ENCODE measurements at places on chromosomes 2 and 18. TPM values are rescaled to one million over a fixed set of nuclear protein-coding genes. Genes with fewer than 3 reads are reported as not detected.

DNA sequence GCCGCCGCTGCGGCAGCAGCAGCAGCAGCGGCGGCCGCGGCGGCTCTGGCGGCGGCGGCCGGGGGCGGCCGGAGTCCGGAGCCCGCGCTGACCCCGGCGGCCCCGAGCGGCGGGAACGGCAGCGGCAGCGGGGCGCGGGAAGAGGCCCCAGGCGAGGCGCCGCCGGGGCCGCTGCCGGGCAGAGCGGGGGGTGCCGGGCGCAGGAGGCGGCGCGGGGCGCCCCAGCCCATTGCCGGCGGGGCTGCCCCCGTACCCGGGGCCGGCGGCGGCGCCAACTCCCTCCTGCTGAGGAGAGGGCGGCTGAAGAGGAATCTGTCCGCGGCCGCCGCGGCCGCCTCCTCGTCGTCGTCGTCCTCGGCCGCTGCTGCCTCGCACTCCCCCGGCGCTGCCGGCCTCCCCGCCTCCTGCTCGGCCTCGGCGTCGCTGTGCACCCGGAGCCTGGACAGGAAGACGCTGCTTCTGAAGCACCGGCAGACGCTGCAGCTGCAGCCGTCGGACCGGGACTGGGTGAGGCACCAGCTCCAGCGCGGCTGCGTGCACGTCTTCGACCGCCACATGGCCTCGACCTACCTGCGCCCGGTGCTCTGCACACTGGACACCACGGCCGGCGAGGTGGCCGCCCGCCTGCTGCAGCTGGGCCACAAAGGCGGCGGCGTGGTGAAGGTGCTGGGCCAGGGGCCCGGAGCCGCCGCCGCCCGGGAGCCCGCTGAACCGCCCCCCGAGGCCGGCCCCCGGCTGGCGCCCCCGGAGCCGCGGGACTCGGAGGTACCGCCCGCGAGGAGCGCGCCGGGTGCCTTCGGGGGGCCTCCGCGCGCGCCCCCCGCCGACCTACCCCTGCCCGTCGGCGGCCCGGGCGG lies 646 bp downstream of the PHLPP1 start:
- DNase-seq: no peak

DNA sequence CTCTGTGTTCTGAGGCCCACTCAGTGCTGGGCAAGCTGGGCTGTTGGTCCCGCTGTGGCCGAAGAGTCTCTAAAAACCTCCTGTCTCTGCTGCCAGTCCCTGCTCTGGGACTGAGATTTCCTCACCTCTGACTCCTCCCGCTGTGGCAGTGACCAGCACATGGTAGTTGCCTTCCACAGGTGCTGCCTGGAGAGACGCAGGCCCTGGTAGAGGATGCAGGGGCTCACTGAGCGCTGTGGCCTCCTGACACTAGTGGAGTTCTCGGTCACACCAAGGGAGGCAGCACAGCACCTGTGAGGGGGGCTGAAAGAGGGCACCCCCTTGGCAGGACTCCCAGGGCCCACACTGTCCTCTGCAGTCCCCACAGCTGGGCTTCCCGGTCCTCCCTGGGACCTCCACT lies 3.8 kb upstream of the ASB1 start:
- no peak for DNase-seq

DNA sequence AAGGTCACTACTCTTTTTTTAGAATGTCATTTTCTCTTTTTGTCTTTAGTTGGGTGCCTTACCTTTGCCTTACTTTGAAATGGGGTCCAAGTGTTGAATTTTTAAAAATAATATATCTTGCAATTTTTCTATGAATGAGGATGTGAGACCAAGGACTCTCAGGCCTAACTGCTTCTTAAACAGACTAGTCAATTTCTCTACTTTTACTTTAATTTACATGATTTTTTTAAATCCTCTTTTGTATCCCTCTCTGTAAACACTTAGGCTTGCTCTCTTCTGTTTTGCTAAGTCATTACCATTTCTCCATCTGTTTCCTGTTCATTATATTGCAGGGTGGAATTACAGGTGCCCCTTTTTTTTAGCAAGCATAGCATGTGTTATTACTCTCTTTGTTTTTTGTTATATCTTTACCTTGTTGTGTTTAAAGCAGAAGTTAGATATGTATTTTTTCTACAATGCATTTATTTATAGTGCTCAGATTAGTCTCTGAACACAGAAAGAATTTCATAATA lies 261.8 kb downstream of the SPAG16 start:
- DNase-seq: no peak

- DNase-seq: no peak
Measured at GRCh38 chr2:27313882-27314645, 5.8 kb upstream of the UCN start.

GRCh38 chr2:166996465-166996864 lies 108.2 kb downstream of the XIRP2 start:
- DNase-seq: no peak

GRCh38 chr2:167608487-167608886 lies 638.9 kb downstream of the STK39 start:
- no peak for DNase-seq

- no peak for DNase-seq
Measured at GRCh38 chr2:37453027-37453426, 108.6 kb downstream of the QPCT start.

The RAB17 gene
- 0.25 TPM for polyA plus RNA-seq

The CLEC4F gene
- not detected for polyA plus RNA-seq

The DCDC2C gene
- not detected for polyA plus RNA-seq

The SPP2 gene
- not detected for polyA plus RNA-seq
